ENCODE measurements at places on chromosomes 4 and X.

- DNase-seq: no peak
Measured at GRCh38 chr4:27017623-27018022, 157.0 kb downstream of the STIM2 start.

- no peak for DNase-seq
Measured at GRCh38 chr4:154004016-154004415, 215.1 kb upstream of the SFRP2 start.

DNA sequence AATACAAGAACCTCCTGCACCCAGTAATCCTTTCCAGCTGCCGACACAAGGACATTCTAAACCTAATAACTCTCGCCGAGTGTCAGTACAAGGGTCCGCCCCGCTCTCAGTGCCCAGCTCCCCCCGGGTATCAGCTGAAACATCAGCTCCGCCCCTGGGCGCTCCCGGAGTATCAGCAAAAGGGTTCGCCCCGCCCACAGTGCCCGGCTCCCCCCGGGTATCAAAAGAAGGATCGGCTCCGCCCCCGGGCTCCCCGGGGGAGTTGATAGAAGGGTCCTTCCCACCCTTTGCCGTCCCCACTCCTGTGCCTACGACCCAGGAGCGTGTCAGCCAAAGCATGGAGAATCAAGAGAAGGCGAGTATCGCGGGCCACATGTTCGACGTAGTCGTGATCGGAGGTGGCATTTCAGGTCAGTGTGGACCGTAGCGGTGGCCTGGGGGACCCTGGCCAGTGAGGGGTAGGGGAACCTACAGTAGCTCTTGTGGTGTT is at the start of gene MAOA:
Gene MAOA (plus strand): TSS at position 295 of the 490 bp plus-strand sequence. CDS start 43 bp downstream, at position 338.
- no peak for DNase-seq

DNA sequence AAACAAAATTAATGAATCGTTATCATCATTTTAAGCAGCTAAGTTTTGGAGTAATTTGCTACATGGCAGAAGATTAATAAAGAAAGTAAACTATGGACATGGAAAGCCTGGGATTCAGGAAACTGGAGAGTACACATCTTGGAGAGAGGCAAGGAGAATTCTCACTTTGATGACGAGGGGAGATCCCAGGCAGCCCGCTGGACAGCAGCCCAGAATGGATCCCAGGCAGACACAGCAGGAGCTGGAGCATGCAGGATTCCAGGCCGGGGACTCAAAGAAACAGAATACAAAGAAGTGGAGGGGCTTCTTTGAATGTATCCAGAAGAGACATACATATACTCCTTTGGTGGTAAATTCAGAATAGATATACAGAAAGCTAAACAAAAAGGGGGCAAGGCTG is 118.0 kb upstream of the ATP6AP2 start:
- no peak for DNase-seq

DNA sequence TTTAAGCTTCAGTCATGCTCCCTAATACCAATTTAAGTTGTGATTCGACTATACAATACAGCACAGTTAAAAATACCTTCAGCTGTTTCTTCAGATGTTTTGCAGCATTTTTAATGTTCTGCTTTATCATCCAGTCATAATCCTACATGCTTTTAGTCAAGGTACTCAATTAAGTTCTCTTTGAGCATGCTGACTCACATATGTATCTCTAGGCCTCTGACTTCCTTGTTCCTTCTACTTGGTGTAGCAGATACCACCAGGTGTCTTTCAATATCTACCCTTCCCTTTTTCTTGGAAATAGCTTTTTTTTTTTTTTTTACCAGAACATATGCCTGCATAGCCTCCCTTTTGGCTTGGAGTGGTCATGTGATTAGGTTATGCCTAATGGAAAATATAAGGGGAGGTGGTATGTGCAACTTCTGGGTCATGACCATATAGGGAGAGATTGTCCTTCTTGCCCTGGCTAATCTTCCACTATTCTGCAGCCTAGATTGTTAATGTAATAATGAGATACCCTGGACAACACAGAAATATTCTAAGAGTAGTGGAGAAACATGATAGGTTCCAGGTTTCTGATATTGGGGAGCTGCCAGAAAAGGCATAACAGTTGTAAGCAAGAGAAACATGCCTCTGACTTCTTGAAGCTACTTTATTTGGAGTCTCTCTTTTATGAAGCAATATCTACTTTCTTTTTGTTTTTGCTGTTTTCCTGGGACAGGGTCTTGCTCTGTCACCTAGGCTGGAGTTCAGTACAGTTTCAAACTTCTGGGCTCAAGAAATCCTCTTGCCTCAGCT is 737.2 kb upstream of the SLIT2 start:
- no peak for DNase-seq

GRCh38 chr4:44678094-44679041 is at the start of gene GUF1:
TSS of gene GUF1 (plus strand) at chr4:44678420. CDS start at chr4:44678623, 203 bp downstream.
- peak; percentile 86 for DNase-seq

GRCh38 chrX:42772874-42773273 is 5.1 kb downstream of the PPP1R2C start:
- no peak for DNase-seq

GRCh38 chrX:6718766-6719165 is 183.8 kb upstream of the VCX3A start:
- DNase-seq: no peak

DNA sequence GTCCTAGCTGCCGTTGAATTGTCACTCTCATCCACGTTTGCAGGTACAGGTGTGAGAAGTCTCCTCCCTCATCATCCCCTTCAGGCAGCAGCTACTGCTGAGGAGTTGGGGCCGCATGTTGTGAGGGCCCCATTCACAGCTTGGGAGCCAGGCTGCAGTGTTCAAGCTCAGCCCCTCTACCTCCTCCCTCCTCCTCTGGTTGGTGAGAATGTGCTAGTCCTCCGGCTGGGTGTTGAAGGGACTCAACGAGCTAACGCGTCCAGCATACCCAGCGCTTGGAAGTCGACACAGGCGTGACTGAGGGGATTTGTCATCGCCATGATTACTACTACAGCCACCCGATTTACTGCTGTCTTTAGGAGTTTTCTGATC is 82.0 kb upstream of the PSAPL1 start:
- DNase-seq: no peak

DNA sequence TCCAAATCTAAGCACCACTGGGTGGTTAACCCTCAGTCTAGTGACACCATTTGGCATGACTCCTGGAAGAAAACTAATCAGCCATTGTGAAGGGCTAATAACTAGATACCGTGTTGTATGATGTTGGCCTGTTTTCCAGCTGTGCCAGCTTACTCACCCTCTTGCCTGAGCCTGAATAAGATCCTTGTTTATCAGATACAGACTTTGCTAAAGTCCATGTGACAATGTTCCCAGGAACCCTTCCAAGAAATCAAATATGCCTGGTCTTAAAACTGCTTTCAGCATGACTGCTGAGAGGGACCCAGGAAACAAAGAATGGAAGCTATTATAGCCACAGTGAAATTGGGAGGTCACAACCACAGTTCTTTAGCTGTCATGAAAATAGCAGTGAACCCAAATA is 640.8 kb upstream of the INTU start:
- DNase-seq: no peak

Measured in AML-193 (cell line).